ENCODE measurements at places on chromosomes 16 and 17.

DNA sequence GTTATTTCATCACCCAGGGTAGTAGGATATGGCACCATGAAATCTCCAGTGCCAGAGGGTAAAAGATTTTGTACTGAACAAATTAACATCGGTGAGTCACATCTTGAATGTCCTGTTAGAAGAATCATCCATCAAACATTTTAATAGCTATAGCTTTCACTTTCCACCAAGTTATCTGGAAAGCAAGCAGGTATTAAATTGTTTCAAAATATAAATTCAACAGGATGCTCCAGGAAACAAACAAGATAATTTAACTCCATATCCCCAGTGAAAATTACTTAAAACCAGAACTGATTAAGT is 2.4 kb downstream of the VEZF1 start:
- DNase-seq = no peak

GRCh38 chr17:68468788-68469187 is 11.5 kb upstream of the WIPI1 start:
- no peak for DNase-seq

DNA sequence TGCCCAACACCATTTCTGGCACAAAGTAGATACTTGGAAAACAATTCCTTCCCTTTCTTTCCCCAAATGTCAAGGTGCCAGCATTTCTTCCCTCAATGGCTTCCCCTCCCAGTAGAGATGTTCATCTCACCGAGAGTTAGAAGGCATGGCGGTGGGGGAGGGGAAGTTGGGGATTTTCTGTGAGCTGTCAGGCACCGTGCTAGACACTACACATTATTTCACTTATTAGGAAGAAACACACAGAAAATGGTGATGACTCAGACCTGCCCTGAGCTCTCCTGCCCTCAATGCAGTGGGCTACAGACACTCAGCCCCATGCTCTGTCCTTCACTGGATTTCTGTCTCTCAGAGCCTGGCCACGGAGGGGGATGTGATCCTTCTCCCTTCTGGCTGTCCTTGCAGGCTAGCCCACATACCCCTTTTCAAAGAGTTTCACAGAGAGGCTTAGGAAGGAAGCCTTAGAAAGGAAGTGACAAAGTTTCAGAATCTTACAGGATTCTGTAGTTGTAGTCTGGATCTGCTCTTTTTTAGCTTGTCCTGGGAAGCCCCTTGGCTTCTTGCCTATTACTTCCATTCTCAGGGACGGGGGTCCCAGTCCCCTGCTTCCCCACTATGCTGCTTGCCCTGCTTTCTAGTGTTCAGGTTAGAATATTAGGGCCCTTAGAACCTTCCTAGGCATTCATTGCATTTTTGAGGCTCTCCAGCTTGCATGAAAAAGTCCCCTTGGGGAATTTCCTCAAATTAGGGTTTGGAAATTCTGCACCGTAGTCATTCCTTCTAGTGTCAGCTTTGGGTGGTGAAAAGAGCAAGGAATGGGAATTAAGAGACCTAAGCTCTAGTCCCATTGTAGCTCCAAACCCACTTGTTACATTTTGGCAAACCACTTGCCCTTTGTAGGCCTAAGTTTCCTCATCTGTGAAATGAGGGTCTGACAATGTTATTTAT is 12.2 kb upstream of the CCL5 start:
- no peak for DNase-seq

- no peak for DNase-seq
These were observed 220.5 kb upstream of the XYLT1 start for GRCh38 chr16:17691106-17691898.

Measured in KBM-7 (cell line).